ENCODE measurements at places on chromosomes 12 and 14.

GRCh38 chr14:23240661-23241060, 2.9 kb downstream of the RNF212B start:
- DNase-seq: no peak

DNA sequence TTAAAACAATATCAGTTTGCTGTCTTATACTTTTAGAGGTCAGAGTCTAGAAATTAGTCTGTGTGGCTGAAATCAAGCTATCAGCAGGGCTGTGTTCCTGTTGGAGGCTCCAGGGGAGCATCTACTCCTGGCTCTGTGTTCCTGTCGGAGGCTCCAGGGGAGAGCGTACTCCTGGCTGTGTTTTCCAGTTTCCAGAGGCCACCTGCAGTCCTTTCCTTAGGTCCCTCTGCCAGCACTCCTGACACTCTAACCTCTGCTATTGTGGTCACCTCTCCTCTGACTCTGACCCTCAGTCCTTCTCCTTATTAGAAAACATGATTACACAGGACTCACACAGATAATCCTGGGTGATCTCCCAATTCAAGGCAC, 1140.7 kb upstream of the TMEM132C start:
- no peak for DNase-seq

- no peak for DNase-seq
Measured at GRCh38 chr12:65592416-65592815, 231.9 kb upstream of the HMGA2 start.

DNA sequence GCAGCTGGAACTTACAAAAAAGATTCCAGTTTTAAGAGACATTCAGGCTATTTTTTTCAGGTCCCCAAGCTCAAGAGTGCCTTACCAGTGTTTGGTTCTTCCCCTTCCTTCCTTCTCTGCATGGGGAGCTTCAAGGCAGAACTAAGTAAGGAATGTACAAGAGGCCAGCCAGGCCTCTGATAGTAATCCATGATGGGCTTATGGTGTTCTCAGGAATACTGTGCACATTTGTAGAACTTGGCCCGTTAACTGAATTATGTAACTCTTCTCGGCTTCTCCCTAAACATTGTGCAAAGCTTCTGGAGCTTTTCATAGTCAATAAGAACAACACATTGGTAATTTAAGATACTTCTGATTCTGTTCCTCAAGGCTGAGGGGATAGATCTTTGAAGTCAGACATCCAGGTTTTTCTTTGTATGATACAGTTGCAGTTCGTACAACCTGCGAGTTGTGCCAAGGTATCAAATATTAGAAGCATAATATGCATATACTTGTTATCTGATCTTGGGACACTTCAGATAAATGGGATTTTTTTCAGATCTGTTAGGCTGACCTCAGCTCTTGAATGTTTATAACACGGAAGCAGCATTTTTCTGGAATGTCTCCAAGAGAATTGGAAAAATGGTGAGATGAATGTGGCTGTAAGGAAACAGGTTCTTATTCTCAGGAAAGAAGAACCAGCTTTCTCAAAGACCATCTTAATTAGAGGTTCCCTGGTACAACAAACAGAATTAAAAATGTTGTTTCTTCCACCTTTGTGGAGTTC, 148.6 kb downstream of the ANO4 start:
- DNase-seq: no peak

- DNase-seq: no peak
Measured at GRCh38 chr12:122368361-122369073, 54.0 kb downstream of the CLIP1 start.

GRCh38 chr12:66352197-66352596, 49.9 kb downstream of the HELB start:
- DNase-seq: no peak

- no peak for DNase-seq
Measured at GRCh38 chr14:102736956-102737355, 40.3 kb upstream of the TRAF3 start.

DNA sequence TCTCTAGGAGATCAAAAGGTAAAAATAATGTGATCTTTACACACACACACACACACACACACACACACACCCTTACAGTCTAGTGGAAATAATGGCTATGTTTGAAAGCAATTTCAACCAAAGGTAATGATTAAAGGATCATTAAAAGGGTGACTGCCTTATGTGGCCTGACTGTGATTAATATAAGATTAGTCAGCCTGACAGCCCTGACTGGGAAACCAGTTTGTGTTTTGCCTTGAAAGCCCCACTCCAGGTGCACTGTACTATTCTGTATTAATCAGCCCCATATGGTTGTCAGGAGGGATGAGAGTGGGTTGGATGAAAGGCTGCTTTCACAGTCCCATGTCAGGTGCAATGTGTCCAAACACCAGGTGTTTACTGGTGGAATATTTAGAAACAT, 10.5 kb downstream of the RASSF9 start:
- no peak for DNase-seq

All from T-helper 2 cell (primary cell).